Dorsolateral prefrontal cortex (tissue), 122 donors: ENCODE measurements at places on chromosomes 2 and 18. TPM values are rescaled to one million over a fixed set of nuclear protein-coding genes. Genes with fewer than 3 reads are reported as not detected.

Gene DES
- 17.2 TPM for total RNA-seq

- no peak for DNase-seq
Measured at GRCh38 chr2:102258386-102259074, 52.8 kb upstream of the IL1RL1 start.

Gene NXPH2
- total RNA-seq = 3.4 TPM

Gene FZD7
- 3.5 TPM for total RNA-seq

DNA sequence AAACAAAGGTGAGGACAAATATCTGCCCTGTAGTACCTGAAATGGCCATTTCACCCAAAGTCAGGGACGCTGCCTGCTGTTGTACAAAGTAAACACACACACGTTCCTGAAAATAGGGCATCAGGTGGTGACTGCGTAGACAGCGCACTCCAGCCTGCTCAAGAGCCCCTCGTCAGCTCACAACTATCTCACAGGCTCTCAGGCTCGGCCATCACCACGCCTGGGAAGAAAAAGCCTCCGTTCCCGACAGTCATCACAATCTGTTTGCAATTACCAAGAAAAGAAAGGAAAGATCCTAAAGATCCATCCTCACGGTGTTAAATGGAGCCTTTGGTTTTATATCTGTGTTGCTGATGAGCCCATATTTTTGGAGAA is 230.2 kb downstream of the ZNF516 start:
- DNase-seq = no peak

- DNase-seq = no peak
Measured at GRCh38 chr2:115294999-115295398, 852.6 kb downstream of the DPP10 start.
